Activated T-cell treated with anti-CD3 and anti-CD28 coated beads for 24 hours (primary cell): ENCODE measurements at places on chromosomes 7 and 10.

- no peak for DNase-seq
Measured at GRCh38 chr7:105245398-105246114, 143.2 kb downstream of the SRPK2 start.

DNA sequence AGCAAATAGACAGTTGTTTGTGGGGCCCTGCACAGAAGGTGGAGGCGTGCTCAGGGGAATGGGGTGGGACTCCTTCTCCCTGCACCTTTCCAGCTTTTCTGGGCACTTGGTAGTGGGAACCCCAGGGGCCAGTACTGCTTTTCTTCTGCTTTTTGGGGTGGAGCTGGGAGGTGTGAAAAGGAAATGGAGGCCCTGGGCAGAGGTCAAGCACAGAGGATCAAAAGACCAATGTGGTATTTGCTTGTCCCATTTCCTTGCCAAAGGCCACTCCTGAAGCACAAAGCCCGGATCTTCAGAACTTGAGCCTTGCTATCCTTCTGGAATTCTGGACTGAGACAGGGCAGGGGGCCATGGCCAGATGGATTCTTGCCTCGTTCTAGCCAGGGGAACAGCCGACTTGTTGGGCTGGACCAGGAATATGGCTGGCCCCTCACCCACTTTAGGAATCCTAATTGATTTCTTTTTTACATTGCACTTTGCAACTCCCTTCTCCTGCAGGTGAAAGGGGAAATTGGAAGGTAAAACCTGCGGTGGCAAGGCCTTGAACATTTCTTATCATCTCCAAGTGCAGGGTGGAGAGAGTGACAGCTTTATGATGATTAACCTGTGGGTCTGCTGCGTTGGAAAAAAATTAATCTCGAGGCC, 26.5 kb downstream of the ADRA2A start:
- DNase-seq = no peak

- DNase-seq = no peak
Measured at GRCh38 chr7:7203813-7204575, 21.6 kb downstream of the C1GALT1 start.

DNA sequence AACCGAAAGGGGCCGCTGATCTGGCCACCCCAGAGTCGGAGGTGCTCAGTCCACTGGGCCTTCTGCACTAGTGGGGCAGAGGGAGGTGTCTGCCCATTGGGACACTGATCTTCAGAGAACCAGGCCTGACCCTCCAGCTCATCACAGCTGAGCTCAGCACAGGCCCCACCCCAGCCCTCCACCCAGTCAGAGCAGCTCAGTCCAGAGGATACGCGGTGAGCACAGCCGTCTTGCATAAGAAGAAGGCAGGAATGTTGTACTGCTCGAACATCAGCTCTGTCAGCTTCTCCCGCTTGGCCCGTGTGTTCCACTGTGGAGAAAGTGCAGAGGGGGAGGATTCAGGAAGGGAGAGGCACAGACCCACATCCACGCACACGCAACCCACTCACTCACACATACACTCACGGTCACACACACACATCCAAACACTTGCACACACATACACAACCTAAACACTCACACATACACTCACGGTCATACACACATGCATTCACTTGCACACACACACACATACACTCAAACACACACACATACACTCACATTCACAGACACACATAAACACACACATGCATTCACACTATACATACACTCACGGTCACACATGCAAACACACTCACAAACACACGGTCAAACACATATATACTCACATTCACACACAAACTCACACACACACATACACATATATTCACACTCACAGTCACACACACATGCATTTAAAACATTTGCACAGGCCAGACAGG, 6.3 kb downstream of the ACTL6B start:
- DNase-seq = no peak

GRCh38 chr7:40165216-40165615, 30.4 kb downstream of the SUGCT start:
- DNase-seq = no peak

GRCh38 chr10:132909491-132910071, 32.8 kb downstream of the CFAP46 start:
- no peak for DNase-seq

DNA sequence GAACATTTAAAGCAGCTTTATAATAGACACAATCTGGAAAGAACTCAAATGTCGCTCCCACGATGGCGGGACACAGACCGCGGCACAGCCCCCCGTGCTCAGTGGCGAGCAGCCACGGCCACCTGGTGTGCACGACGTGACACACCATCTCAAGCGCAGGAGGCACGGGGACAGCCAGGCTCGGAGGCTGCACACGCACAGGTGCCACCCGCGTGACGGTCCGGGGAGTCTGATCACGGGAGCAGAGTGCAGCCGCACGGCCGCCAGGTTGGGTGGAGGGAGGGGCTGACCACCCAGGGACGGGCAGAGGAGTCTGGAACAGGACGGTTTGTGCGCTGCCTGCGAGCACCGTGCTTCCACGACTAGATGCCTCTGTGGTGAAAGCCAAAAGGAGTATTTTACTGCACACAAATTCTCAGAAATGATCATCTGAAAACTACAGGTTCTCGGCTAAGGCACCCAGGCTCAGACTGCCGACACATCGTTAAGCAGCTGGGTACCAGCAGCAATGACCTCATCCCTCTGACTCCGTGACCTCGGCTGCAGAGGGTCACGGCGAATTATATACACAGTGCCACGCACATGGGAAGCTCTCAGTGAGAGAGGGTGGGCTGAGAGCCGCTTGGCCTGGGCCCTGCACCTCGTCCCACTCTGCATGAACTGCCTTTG, 7.5 kb upstream of the GPER1 start:
- DNase-seq = no peak

DNA sequence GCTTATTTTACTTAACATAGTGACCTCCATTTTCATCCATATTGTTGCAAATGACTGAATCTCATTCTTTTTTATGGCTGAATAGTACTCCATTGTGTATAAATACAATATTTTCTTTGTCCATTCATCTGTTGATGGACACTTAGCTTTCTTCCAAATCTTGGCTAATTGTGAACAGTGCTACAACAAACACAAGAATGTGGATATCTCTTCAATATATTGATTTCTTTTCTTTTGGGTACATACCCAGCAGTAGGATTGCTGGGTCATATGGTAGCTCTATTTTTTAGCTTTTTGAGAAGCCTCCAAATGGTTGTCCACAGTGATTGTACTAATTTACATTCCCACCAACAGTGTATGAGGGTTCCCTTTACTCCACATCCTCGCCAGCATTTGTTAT, 58.0 kb downstream of the CREB5 start:
- no peak for DNase-seq

DNA sequence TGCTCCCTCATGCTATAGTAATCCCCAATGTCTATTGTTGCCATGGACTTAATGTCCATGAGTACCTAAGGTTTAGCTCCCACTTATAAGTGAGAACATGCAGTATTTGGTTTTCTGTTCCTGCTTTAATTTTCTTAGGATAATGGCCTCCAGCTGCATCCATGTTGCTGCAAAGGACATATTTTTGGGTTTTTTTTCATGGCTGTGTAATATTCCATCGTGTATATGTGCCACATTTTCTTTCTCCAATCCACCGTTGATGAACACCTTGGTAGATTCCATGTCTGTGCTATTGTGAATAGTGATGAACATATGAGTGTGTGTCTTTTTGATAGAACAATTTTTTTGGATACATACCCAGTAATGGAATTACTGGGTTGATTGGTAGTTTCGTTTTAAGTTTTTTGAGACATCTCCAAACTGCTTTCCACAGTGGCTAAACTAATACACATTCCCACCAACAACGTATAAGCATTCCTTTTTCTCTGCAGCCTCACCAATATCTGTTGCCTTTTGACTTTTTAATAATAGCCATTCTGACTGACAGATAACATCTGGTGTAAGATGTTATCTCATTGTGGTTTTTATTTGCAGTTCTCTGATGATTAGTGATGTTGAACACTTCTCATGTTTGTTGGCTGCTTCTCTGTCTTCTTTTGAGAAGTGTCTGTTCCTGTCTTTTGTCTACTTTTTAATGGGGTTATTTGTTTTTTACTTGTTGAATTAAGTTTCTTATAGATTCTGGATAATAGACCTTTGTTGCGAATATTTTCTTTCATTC, 68.8 kb upstream of the IFRD1 start:
- no peak for DNase-seq

DNA sequence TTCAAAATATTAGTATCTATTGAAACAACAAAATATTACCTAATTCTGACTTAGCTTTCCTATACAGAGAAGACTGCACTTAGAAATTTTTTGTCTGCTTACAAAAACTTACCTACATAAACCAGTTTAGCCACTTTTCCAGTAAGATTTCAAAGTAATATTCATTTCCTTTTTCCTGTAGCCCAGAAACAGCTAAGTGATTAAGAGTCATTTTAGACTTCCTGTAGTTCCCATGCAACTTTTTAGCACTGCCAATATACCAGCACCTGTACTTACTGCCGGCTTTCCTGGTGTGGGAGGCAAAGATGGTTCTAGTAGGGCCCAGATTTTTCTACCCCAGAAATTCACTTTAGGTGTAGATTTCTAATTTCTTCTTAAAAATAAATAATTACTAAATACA, 21.8 kb downstream of the NT5C2 start:
- no peak for DNase-seq
